ENCODE measurements at places on chromosomes 7 and 10.

DNA sequence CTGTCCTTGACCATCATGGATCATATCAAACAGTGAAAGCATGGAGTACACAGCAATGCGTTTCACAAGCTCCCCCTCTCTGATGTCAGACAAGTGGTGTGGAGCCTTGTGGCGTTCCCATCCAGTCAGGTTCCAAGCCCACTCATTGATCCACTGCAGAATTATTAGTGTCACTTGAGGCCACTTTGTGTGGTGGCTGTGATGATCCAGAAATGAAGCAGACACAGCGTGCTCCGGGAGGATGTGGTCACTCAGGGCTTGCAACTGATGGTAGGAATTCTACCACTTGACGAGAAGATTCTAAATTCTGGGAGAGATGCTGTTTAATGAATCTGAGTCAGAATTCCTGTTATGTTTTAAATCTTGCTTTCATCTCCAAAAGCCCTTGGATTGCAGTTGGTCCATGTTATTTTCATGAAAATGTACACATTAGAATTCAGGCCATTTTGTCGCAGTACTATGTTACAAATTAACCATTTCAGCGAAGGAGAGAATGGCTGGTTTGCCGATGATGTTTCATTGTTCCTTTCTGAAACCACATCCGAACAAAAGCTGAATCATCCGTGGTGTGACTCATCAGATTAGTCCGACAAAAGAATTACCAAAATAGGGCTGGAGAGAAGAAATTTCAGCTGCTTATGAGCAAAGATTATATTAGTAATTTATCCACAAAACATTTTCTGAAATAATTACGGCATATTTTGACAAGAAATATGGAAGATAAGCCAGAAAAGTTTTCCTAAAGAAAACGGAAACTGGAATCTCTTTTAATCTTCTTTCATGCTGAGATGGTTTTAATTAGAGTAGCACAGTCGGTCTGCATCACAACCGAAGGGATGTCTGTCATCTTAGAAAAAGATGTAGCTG lies 48.1 kb downstream of the INSYN2A start:
- DNase-seq = no peak

- no peak for DNase-seq
These were observed 2.7 kb upstream of the CALML5 start for GRCh38 chr10:5502061-5502521.

DNA sequence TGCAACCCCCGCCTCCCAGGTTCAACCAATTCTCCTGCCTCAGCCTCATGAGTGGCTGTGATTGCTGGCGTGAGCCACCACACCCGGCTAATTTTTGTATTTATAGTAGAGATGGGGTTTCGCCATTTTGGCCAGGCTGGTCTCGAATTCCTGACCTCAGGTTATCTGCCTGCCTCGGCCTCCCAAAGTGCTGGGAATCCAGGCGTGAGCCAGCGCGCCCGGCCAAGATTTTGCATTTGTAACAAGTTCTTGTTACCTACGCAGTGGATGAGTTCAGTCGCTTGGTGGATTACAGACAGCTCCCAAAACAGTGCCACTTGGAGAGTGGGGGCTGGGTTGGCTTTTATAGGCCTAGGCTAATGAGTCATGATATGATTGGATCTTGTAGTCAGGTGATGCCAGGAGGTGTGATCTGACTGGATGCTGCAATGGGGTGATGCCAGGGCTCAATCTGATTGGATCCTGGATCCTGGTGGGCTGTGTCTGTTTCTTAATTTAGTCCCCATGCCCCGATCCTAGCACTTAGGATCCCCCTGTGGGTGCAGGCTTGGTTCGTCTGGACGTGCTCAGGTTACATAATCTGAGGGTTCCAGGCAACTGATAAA lies 20.3 kb downstream of the SBDS start:
- DNase-seq = no peak

- no peak for DNase-seq
These were observed 4.0 kb downstream of the EFCAB10 start for GRCh38 chr7:105577251-105577650.

DNA sequence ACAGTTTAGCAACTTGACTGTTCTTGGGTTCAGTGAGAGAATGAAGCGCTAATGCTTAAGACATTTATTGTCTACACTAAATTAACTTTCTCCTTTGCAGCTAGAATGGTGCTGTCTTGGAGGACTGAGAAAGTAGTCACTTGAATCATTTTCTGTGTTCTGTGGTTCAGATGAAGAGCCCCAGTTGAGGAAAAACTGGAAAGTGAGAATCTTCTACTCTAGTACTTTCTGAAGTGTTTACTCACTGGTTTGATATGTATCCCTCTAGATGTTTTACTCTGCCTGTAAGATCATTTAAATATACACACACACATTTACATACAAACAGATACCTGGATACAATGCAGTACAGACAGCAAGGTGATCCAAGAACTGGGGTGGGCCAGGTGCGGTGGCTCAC lies 308.1 kb downstream of the CAMK1D start:
- DNase-seq = no peak

DNA sequence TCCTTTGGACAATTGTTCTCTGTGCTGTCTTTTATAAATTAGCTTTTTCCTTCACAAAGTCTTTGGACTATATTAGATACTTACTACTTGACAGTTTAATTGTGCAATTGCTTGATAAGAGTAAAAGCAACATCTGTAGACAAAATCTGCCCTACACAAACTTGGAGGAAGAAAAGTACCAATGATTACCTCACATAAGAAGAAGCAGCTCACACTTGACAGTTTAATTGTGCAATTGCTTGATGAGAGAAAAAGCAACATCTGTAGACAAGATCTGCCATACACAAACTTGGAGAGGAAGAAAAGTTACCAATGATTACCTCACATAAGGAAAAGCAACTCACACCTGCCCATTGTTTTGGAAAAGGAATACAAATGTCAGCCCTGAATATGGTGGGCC lies 17.1 kb upstream of the SCIN start:
- no peak for DNase-seq

DNA sequence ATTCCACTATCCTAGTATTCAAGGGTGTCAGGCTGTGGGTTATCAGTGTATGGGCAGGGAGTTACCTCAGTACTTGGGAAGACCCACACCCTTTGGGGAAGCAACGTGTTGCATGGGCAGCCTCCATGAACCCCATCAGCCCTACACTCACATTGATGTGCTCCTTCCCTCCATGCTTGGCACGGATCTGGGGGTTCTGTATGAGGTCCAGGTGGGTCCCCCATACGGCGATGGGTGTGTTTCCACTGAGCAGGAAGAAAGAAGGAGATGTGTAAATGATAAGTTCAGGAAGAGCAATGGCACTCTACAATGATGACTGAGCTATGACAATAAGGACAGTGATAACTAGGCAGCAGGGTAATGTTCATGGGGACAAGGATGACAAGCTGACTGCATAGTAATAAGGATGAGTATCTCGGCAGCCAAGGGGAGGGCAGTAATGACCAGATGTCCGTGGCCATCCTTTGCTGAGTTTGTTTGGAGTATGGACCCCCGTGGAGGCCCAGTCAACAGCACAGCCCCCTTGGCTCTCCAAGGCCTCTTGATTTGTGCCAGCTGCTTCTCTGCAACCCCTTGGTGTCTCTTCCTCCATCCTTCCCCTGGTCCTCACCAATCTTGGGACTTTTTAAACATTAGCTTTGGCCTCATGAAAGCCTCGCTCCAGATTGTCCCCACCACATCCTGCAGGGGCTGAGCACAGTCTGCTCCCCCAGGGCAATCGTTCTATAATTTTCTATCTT lies 394.2 kb downstream of the PLXNA4 start:
- no peak for DNase-seq

GRCh38 chr7:99668541-99668940 lies 11.3 kb downstream of the CYP3A5 start:
- no peak for DNase-seq

GRCh38 chr10:62626817-62627216 lies 177.7 kb upstream of the ADO start:
- DNase-seq = no peak

GRCh38 chr10:108130575-108130974 lies 966.1 kb upstream of the SORCS1 start:
- DNase-seq = no peak

GRCh38 chr7:67788669-67789068 lies 792.0 kb downstream of the TYW1 start:
- peak; percentile 11 for DNase-seq

DNA sequence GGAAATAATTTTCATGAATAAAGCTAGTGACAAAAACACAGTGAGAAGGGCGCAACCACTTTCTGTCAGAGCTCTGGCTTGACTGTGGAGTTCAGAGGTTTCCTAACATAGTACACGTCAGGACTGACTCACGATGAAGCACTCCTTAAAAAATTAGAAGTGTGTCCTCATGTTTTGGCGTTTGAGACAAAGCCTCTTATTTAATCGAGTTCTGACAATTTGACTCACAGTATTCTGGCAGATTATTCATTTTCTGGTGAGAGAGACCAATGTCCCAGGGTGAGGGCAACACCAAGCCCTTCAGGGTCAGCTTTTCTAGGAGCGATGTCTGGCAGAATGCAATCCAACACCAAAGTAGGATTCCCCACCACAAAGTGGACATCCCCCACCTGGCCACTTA lies 108.7 kb downstream of the DIP2C start:
- DNase-seq = no peak

- DNase-seq = no peak
These were observed 164.2 kb upstream of the ITGB1 start for GRCh38 chr10:33122014-33122809.

DNA sequence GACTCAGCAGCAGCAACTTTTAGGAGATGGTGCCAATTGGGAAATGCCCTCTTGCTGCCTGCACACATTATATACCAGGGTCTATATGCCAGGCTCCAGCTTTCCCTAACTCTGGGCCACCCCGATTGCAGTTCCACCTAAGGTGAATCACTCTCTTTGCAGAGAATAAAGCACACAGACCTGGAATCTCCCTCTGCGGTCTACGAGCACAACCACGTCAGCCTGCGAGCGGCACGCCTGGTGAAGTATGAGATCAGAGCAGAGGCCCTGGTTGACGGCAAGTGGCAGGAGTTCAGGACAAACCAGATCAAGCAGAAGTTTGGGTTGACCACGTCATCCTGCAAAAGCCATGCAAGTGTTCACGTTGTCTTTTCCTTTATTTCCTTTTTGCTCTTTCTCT lies 38.2 kb upstream of the PLEKHA1 start:
- no peak for DNase-seq

DNA sequence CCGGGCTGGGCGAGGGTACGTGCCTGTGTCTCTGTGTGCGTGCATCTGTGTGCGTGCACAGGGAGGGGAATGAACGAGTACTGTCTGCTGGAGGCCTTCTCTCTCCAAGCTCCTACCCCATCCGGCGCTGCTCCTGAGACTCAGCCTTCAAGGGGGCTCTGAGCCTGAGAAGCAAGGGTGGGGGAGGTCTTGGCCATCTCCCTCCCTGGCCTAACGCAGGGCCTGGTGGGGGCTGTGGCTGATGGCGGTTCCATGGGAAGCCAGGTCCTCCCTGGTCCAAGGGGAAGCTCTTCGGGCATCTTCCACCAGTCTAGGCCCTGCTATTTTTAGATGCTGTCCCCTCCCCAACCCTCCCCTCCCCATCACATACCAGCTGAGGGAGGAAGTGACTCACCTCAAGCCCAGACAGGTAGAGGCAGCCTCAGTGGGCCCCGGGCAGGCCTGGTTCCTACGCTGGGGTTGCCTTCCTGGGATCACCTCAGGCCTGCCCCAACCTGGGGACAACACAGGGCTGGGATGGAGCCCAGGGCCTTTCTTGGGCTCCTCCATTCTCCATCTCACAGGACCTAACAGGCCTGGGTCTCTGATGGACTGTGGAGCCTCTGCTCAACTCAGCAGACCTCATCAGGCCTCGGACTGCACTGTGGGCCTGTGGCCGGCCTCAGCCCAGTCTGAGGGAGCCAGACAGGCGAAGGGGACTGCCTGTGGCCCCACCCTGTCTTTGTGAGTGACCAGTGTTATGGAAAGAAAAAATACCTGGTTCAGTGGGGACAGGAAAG lies 32.2 kb downstream of the DNAJB12 start:
- no peak for DNase-seq

- DNase-seq = no peak
These were observed 52.8 kb upstream of the SVIL start for GRCh38 chr10:29687421-29688164.

DNA sequence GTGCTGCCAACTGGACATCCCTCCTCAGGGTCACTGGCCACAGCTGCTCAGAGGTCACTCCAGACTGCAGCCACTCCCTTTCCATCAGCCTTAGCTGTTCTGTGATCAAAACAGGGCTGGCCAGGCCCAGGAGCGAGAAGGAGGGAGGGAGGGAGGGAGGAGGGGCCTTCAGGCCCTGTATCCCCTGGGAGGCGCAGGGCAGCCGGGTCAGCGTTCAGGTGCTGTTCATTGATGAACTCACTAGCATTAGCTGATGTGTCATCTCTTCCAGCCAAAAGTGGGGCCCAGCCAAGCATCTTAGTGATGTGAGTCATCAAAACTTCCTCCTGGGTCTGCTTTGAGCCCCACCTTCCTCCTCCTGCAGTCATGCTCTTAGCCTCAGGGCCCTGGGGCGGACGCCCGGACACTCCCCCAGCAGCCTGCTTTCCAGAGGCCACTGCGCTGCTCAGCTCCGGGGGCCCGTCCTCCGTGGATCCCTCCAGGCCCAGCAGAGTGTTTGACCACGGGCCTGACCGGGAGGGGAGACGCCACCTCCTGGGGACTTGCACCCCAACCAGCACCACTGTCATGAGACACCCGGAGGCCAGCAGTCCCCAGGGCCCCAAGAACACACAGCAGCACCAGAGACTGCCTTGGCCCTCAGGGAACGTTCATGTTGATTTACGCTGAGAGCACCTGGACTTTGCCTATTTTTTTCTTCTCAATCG lies 149.2 kb downstream of the PRKAG2 start:
- peak; percentile 81 for DNase-seq

- no peak for DNase-seq
These were observed at the start of gene CFAP46 for GRCh38 chr10:132942101-132943057. Gene CFAP46, minus strand, starts transcription at chr10:132942570. Its CDS starts 86 bp downstream, at chr10:132942484.

- DNase-seq = peak; percentile 31
These were observed 471 bp downstream of the MGMT start for GRCh38 chr10:129467359-129468064.

- no peak for DNase-seq
These were observed 157.2 kb downstream of the WNT2 start for GRCh38 chr7:117165656-117166055.

- no peak for DNase-seq
These were observed 77.4 kb upstream of the HPS1 start for GRCh38 chr10:98524124-98524523.

- DNase-seq = no peak
These were observed 191.7 kb upstream of the BET1 start for GRCh38 chr7:94195813-94196212.

DNA sequence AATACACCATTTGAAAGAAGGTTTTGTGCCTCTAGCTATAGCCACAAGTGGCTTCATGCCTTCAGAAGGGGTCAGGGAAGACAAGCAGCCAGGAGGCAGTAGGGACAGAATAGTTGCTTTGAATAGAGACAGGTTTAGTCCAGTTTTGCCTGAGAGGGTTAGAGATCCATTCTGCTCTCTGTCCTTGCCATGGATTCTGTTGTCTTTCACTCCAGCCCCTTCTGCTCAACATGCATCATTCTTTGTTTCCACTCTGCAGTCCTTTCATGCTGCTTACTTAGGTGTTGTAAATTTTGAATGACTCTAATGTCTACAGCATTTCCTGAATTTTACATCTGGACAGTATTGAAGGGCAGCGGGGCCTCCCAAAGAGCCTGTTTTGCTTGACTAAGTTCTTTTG lies 60.3 kb downstream of the CNTNAP2 start:
- DNase-seq = no peak

Measured in forelimb muscle (tissue), 1 donor.